ENCODE measurements at places on chromosomes 6 and 20.

DNA sequence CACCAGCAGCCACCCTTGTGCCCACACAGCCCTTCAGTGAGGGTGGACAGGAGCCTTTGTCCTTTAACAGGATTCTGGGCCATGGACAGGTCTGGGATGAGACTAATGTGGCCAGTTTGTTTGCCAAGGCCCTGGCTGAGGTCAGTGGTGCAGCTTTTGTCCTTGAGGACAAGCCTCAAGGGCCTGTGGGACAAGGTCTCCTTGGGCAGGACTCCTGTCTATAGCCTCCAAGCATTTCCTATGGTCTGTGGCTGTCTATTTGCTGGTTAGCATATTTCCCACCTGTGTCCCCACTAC, 44.1 kb downstream of the SUN5 start:
- DNase-seq: no peak

DNA sequence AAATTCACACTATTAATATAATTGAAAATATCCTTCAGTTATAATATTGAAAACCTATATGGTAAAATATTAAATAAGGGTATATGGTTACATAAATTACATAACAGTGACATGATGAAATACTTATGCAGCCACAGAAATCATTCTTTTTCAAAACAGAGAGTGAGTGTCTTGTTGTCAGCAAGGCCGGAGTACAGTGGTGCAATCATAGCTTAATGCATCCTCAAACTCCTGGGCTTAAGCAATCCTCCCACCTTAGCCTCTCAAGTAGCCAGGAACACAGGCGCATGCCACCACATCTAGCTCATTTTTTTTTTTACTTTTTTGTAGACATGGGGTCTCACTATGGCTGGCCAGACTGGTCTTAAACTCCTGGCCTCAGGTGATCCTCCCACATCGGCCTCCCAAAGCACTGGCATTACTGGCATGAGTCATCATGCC, 40.4 kb downstream of the FAM8A1 start:
- no peak for DNase-seq

GRCh38 chr6:45200510-45200909, 127.6 kb upstream of the RUNX2 start:
- no peak for DNase-seq

DNA sequence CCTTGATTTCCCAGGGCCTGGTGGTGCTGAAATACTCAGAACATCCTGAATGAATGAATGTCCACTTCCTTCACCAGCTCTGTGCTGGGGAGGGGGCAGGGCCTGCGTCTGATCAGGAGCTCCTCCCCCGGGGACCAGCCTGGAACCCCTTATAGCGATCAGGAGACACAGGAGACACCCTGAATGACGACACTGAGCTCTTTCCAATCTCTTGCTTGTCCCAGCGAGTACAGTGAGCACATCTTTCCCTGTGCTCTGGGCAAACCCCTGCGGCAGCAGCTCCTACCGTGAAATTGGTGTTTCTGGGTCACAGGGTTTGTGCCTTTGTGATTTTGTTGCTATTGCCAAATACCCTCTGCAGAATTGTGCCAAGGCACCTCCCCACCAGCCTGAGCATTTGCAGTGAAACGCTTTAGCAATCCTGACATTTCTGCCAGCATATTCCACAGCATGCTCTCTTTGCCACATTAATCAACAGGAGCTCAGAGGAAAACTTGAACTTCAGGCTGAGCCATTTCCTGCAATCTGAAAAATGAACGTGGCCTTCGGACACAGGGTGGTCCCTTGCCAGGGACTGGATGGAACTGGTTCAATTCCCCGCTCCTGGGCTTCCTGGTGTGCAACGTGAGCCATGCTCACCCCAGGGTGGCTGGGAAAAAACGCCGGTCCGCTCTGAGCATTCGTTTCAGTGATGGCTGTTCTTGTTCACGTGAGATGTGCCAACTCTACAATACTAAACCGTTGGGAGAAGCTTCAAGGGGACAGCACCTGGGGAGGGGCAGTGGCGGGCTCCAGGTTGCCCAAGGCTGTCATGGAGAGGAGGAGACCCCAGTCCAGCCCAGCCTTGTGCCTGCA, 23.1 kb upstream of the MRGBP start:
- no peak for DNase-seq

GRCh38 chr6:91580635-91581034, 993.8 kb upstream of the MAP3K7 start:
- DNase-seq: no peak

GRCh38 chr20:8043687-8044282, 24.2 kb upstream of the TMX4 start:
- DNase-seq: no peak

- DNase-seq: no peak
These were observed 39.0 kb downstream of the MAN1A1 start for GRCh38 chr6:119310486-119311036.
